ENCODE measurements at places on chromosomes 11 and 22.
A peak's percentile ranks its signal among the peaks of the same experiment; 100 is the strongest.

GRCh38 chr22:24985826-24986214, 33.3 kb downstream of the KIAA1671 start:
- DNase-seq = no peak

DNA sequence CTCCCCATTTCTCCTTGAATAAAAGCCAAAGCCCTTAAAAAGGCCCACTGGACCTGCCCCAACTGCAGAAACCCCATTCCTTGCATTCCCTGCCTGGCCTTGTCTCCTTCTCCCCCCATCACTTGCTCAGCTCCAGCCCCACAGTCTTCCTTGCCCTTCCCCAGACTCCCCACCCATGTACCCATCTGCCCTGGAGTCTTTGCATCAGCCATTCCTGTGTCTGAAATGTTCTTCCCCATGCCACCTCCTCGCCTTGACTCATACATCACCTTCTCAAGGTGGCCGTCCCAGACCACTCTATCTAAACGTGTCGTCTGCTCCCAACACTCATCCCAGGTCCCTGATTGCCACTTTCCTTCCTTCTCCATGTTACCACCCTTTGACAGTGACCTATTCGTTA, 77.4 kb upstream of the SHANK2 start:
- no peak for DNase-seq

DNA sequence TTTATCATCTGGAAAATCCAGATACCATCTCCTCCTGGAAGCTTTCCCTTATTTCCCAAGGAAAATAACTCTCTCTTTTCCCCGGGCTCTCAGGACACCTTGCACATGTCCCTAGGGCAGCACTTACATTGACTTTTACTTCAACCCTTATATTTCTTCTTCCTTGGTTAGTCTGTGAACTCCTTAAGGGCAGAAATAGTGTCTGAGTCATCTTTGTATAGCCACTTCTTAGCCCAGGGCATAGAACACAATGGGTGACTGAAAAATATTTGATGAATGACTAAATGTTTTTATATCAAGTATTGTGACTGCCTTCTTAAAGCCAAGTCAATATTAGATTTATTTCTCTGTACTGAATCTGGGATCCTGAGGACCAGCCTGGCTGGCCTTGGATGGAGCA, 45.4 kb upstream of the MYOD1 start:
- DNase-seq = no peak

- no peak for DNase-seq
Measured at GRCh38 chr11:126293726-126294125, 10.1 kb upstream of the DCPS start.

GRCh38 chr11:134278356-134278755, 2.2 kb downstream of the GLB1L3 start:
- DNase-seq = no peak

DNA sequence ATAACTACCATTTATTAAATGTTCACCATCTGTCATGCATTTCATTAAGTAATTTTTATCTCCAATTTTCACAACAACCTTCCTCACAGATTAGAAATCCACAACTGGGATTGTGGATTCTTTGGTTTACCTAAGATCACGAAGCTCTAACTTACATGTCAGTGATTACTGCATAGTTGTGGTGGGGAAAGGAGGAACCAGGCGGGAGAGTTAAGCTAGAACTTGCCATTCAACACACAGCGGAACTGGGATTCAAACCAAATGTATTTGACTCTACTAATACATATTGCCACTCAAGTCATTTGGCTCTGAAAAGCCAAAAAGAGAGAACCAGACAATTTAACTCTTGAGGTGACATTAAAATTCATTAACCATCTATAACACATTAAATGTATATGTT, 10.4 kb upstream of the LAYN start:
- peak; percentile 20 for DNase-seq

DNA sequence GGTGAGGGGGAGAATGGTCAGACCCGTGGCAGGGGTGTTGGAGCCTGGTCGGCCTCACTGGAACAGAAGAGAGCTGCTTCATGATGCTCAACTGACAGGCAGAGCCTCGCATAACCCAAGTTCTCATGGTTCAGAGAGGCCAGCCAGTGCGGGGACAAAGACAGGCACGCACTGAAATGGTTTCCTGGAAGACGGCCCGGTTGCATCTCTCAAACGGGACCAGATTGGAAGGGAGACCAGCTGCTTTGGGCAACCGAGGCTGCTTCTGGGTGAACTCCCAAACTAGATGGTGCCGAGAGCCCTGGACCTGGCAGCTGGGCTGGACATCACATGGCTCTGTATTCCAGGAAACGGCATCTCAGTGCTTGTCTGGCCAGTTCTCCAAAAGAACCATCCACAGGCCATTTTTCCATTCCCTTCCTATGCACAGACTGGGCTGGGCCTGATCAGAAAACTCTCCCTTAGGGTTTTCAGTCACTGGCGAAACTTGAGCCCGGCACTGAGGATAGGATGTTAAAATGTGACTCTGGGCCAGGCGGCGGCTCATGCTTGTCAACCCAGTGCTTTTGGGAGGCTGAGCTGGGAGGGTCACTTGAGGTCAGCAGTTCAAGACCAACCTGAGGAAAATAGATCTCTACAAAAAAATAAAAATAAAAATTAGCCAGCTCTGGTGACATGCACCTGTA, 80.1 kb upstream of the PRODH start:
- no peak for DNase-seq

DNA sequence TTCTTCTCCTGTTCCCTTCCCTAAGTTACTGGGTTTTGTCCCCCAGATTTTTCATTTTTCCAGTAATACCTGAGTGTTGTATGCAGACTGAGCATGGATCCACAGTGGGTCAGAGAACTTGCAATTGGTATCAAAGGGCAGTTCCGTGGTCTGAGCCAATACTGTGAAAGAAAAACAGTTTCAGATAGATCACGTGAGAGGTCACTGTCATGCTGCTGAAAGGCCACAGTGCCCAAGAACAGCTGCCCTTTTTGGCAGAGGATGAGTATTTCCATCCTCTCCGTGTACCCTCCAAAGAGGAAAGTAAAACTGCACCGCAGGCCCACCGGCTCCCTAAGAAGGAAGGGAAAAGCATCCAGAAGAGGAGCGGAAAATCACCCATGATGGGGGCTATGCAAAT, 73.0 kb upstream of the TBCEL start:
- no peak for DNase-seq

DNA sequence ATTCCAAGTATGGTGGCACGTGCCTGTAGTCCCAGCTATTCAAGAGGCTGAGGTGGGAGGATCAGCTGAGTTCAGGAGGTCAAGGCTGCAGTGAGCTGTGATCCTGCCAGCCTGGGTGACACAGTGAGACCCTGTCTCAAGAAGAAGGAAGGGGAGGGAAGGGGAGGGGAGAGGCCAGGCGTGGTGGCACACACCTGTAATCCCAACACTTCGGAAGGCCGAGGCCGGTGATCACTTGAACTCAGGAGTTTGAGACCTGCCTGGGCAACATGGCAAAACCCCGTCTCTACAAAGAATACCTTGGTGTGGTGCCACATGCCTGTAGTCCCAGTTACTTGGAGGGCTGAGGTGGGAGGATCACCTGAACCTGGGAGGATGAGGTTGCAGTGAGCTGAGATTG, 145.7 kb downstream of the SHANK2 start:
- no peak for DNase-seq

- peak; percentile 87 for DNase-seq
Measured at GRCh38 chr11:128776424-128777284, 82.8 kb downstream of the FLI1 start.

DNA sequence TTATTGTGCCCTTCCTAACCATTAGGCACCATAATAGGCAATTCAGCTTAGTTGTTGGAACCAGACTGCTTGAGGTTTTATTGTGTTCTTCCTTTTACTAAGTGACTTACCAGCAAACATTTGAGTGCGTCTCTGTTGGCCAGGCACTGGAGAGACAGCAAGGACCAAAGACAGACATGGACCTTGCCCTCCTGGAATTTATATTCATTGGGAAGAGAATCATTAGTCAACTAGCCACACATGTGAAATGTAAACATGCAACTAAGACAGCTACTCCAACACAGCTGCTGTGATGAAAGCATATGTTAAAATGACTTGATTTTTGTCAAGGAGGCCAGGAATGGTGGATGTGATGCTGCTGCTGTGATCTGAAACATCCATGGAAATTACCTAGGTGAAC, 106.4 kb downstream of the TRAF6 start:
- DNase-seq = no peak

DNA sequence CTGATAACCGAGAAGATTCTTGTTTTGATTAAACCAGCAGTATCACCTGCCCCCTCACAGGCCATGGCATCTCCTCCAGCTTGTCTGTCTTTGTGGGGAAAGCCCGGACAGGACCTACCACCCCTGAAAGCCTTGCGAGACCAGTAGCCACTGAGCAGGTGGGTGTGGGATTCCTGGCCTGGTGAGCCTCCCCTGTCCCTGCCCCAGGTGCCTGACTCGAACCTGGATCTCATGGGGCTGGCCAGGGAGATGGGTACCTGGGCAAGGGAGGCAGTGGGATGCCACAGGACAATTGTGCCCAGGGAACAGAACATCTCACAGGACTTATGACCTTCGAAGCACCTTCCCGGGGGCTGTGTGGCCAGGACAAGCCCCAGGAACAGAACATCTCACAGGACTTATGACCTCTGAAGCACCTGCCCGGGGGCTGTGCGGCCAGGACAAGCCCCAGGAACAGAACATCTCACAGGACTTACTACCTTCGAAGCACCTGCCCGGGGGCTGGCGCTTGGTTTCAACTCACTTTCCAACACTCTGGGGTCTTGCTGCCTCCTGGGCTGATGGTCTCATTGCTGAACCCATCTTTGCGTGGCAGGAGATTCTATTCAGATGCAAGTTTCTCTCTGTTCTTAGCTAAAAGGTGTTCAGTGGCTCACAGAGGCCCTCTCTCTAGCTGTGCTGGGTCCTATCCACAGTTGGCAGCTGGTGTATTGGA, 854.5 kb downstream of the BRD1 start:
- no peak for DNase-seq

DNA sequence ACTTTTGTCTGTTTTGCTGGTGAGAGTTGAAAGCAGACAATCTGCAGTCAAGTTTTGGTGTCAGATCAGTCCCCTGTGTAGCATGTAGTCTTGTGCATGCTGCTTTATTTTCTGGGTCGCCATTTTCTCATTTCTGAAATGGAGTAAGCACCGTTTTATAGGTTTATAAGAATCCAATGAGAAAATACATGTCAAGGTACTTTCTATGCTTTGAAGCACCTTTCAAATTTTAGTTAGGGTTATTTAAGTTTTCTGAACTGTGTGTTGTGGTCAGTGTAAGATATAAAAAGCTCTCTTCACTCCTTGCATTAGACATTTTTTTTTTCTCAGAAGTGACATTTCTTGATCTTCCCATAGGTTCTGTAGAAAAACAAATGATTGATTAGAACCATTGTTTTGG, 283.2 kb downstream of the ETS1 start:
- no peak for DNase-seq

GRCh38 chr22:43561415-43562178, 149.8 kb downstream of the MPPED1 start:
- DNase-seq = no peak

DNA sequence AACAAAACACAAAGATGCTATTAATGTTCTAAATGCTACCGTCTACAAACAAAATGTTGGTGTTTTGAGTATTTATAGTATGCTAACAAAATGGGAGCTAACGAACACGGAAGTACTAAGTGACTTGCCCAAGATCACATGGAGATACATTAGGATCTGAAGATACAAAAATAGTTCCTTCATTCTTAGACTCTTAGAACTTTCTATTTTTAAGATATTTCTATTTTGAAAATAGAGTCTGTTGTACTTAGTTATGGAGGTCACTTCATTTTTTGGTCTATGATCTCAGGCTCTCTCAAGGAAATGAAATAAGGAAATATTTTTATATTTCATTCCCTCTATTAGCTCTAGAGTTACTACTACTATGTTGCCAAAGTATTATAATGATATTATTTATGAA, 64.2 kb downstream of the APOL5 start:
- DNase-seq = no peak

DNA sequence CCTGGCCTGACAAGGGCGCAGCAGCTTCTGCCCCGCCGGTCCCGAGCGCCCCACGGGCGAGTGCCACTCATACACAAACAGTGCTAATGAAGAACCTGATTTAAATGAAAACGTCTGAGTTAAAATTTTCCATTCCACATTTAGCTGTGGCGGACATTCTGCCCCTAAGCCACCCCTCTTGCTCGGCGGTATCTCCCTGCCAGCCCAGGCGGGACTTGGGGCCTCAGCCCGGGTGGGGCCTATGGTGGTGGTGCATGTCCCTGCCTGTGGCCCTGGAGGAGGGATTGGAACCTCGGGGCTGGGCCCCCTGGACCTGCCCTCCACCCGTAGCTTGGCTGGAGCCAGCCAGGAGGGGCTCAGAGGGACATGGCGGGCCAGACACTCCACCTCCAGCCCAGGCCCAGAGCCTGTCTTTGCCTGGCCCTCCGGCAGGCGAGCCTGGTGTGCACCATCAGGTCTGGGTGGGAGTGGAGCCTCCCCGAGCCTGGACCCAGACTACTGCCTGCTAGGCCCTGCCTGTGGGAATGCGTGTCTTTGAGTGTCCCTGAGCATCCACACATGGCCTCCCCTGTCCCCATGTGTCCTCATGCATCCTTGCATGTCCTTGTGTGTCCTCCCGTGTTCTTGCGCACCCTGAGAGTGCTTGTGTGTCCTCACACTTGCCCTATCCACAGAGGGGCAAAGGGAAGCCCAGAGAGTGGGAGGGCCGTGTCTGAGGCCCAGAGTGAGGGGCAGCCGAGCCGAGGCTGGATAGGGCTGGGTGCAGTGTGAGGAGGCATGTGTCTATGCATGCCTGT, 4.4 kb downstream of the ZDHHC8 start:
- peak; percentile 55 for DNase-seq

DNA sequence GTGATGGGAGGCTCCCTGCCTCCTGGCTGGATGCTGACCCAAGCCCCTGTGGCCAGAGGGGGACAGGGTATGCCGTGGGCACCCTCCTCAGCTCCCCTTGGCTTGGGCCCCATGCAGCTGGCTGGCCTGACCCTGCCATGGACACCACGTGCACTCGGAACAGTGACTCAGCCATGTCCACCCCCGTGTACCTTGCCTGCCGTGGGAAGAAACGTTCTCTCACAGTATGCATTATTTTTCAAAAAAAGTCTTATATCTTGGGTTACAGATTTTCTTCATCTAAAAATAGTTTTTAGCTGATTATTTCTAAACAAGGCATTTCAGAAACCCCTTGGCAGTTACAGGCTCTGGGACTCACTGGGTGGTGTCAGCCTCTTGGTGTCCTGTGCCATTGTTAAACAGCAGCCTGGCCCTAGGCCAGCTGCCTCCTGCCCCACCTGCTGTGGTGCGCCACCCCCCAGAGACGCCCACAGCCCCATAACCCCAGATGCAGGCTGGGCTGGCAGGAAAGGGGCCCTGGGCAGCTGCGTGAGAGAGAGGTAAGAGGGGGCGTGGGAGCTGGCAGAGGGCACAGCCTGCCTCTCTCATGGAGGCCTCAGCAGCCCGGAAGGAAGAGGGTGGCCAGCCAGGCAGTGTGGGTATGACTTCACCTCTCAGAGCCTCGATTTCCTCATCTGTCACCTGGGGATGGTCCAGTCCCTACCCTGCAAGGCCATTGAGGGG, 99.8 kb downstream of the MORC2 start:
- DNase-seq = peak; percentile 37

GRCh38 chr11:2844116-2844842, 41.3 kb downstream of the CDKN1C start:
- DNase-seq = no peak

DNA sequence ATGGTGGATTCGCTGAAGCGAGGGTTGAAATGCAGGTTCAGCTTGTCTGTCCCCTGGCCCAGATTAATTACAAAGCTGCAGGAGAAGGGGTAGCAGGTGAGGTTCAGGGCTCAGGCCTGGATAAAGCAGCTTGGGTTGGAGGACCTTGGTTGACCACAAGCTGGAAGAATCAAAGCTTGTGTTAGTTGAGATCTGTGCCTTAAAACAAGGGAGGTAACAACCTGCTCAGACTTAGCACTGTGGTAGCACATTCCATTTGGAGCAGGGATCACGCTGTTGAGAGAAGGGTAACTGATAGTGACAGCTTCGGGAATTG, 9.3 kb downstream of the LGALS2 start:
- DNase-seq = no peak

All from hematopoietic multipotent progenitor cell treated with erythropoietin and hydrocortisone succinate and interleukin-3 and kit ligand, for 4 days (in vitro differentiated cells).